ENCODE measurements at places on chromosomes 11 and 22.
A peak's percentile ranks its signal among the peaks of the same experiment; 100 is the strongest.

- DNase-seq, result peak; percentile 63
These were observed 16.2 kb downstream of the LRRC32 start for GRCh38 chr11:76654298-76654851.

- no peak for DNase-seq
These were observed 83.6 kb upstream of the PHOX2A start for GRCh38 chr11:72327606-72328005.

DNA sequence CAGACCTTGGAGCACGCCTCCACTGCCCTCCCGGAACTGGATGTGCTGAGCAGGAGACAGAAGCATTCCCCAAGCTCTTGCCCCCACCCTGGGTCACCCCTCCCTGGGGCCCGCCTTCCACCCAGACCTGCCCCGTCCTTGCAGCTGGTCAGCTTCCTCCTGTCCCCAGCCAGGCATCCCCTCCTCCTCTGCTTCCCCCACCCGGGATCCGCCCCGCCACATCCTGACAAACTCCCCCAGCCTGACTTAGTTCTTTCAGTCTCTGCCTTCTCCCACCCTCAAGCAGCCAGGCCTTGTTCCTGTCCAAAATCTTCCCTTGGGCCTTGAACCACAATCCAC lies 1.1 kb upstream of the PLXNB2 start:
- DNase-seq, result peak; percentile 92

DNA sequence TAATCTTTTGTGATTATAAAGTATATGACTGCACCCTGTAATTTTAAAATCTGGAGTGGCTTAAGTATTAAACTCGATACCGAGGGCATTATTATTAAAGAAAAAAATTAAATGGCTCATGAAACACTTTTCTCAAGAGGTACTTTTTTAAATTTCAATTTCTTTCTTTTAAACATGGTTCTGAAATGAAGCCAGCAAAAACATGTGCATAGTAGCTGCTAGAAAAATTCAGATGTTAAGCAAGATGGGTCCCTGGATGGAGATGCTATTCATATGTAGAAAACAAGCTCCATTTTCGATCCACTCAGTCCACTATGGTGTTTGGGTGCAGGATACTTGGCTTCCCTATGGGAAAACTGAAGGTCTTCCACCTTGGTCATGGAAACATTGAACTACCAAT lies 189.5 kb downstream of the PGR start:
- no peak for DNase-seq

- DNase-seq, result no peak
These were observed 30.6 kb downstream of the RAB30 start for GRCh38 chr11:83041126-83041525.

DNA sequence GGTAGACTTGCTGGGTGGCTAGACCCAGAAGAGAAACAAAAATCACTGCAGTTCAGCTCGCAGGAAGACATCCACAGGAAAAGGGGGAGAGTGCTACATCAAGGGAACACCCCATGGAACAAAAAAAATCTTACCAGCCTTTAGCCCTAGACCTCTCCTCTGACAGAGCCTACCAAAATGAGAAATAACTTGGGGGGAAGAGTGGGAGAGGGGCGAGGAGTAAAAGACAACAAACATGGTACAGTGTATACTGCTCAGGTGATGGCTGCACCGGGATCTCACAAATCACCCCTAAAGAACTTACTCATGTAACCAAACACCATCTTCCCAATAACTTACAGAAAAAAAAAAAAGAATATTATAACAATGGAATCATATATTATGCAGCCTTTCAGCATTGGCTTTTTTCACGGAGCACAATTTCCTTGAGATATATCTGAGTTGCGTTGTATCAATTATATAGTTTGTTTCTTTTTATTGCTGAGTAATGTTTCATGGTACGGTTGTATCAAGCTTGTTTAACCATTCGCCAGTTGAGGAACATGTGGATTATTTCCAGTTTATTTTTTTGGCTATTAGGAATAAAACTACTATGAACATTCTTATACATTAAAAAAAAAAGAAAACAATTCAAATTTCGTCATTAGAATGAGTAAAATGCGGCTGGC lies 90.9 kb downstream of the ZNF280B start:
- no peak for DNase-seq

- no peak for DNase-seq
These were observed 15.5 kb upstream of the CTSD start for GRCh38 chr11:1779034-1779805.

DNA sequence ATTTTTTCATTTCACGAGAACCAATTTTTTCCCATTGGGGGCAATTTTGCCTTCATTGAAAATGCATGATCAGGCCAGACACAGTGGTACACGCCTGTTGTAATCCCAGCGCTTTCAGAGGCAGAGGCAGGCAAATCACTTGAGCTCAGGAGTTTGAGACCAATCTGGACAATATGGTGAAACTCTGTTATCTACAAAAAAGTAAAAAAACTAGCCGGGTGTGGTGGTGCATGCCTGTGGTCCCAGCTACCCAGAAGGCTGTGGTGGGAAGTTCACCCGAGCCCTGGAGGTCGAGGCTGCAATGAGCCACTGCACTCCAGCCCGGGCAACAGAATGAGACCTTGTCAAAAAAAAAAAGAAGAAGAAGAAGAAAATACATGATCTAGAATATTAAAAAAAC lies 19.2 kb upstream of the UPK3A start:
- no peak for DNase-seq

DNA sequence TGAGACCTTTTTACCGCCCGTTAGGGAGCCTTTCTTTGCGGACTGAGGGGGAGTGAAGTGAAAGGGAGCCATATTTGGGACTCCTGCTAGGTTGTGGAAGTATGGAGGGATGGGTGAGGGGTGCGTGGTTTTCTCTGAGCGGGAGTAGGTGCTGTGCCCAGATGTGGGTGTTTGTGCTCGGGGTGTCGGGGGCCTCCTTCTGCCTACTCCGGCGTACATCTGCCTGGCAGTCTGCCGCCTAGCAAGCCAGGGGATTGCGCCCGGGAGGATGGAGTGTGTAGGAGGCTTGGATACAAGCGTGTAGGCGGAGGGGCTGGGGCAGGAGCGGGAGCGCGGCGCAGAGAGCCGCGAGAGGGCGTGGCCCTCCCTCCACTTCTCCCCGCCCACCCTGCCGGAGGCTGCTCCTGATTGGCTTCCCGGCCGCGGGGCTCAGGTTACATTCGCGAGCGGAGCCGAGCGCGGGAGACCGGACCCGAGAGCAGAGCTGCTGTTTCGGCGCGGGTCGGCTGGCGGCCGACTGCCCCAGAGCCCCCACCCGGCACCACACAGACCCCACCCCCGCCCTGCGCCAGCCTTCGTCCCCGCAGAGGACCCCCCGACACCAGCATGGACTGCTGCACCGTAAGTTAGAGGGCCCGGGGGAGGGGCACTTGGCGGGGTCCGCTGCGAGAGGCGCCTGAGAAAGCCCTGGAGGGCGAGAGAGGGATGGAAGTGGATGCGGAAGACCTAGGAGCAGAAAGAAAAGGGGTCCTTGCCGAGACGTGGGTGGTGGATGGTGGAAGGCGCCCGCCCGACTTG lies at the start of gene NRGN:
TSS of gene NRGN (plus strand) at position 464 of the 798 bp plus-strand sequence. CDS start at position 607, 143 bp downstream.
- peak; percentile 93 for DNase-seq

DNA sequence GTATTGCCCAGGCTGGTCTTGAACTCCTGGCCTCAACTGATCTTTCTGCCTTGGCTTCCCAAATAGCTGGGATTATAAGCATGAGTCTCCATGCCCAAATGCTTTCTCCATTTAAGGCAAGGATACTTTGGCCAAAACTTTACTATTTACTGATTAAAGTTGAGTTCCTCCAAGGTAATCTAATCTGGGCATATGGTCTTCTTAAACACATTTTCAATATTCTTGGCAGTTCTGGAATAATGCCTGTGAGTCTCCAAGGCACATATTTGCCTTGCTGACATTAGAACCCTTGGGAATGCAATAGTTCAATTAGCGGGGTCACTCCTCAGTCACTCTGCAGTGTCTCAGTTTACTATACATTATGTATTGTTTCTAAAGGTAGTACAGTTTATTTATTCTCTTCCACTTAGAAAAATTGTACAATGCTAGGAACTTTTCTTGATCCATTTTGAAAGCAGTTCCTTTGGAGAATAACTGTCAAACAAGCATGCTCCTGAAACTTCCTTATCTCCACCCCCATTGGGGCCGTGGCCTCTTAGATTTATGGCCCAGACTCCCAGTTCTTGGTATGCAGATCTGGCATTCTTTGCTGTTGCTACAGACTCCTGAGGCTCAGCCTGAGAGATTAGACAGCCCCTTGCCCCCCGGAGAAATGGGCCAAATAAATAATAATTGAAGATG lies 13.1 kb upstream of the RAB38 start:
- no peak for DNase-seq

Measured in left ventricle myocardium inferior (tissue), 1 donor.